ENCODE measurements at places on chromosomes 1 and 21. TPM values are rescaled to one million over a fixed set of nuclear protein-coding genes. Genes with fewer than 3 reads are reported as not detected.

DNA sequence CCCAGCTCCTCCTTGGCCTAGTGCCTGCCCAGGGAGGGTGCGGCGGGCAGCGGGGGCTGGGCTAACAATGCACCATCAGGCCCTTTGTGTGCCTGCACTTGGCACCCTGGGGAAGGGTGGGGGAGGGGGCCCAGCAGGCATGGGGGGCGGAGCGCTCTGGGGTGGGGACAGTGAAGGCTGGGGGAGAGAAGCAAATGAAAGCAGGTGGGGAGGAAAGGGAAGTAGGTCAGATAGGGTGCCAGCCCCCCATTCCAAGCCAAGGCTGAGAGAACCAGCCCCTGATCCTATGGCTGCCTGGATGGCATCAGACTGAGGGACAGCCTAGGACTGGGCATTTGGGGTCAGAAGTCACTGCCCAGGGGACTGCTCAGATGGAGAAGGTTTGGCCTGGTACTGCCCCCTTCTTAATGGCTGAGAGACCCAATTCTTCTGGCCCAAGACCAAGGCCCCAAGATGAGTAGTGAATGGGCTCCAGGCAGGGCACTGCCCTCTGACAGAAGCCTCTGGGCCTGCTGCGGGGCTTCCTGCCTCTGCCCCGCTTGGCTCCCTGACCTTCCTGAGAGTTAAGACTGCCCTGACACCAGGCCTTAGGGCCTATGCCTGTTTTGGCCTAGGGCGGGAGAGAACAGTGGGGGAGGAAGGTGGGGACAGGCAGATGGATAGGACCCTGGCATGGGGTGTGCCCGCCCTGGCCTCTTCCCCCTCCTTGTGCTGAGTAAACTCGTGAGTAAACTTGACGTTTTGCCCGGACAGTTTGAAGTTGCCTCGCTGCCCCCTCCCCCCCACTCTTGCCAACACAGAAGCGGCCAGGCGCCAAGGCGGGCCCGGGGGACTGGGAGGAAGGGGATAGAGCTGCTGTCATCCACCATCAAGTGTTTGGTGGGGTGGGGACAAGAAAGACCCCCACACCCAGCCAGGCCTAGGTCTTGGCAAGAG lies 2.7 kb downstream of the ZBTB7B start:
- DNase-seq: peak; percentile 88

DNA sequence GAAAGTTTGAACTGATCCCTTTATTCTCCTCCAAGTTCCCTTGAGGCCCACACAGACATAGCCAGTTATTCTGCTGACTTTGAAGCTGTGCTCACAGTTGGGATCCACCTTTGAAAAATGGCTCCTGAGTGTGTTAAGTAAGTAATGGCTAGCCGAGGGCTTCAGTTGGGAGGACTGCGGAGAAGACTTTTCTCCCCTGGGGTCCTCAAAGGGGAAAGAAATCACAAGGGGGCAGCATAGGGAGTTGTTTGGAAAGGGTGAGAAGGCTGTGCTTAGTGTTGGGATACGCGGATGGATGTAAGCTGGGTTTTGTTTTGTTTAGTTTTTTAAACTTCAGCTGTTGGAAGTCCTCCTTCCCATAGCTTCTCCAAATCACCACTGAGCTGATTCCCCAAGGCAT lies 8.3 kb downstream of the PGM1 start:
- DNase-seq: no peak

DNA sequence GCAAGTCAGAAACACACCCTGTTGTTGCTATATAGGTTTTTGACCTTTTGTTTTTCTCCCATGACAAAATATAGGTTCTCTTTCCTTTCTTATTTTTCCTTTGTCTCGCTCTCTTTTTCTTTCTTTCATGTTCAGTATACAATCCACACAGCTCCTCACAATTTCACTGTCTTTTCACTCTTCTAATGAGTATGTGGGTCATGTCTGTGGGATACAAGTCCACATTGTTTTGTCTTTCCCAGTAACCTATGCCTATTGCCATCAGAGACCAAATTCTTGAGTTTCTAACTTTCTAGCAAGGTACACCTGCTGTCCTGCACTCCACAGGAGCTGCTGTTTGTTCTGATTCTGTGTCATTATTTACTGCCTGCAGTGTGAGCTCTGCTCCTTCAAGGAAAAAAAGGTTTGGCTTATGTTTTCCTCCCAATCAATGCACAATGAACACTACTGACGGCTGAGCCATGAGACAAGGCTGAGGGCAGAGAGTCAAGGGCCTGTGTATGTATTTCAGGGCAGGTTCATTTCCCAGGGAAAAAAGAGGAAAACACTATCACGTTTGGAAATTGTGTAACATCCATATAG lies 453.8 kb downstream of the NEGR1 start:
- no peak for DNase-seq

- no peak for DNase-seq
These were observed 6.9 kb downstream of the MT1HL1 start for GRCh38 chr1:236997361-236997760.

GRCh38 chr1:114609826-114610225 lies 28.4 kb upstream of the BCAS2 start:
- DNase-seq: no peak

GRCh38 chr1:16139473-16139962 lies 16.4 kb downstream of the EPHA2 start:
- DNase-seq: no peak

DNA sequence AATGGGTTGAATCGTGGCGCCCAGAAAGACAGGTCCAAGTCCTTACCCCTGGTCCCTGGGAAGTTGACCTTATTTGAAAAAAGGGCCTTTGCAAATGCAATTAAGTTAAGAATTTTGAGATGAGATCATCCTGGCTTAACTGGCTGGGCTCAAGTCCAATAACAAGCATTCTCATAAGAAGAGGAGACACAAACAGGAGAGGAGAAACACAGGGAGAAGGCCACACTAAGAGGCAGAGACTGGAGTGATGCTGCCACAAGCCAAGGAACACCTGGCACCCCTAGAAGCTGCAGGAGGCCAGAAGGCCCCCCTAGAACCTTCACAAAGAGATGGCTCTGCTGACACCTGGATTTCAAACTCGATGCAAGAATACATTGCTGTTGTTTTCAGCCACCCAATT lies 44.6 kb downstream of the PDPN start:
- DNase-seq: no peak

- no peak for DNase-seq
These were observed 176.2 kb downstream of the ROR1 start for GRCh38 chr1:63950023-63950422.

DNA sequence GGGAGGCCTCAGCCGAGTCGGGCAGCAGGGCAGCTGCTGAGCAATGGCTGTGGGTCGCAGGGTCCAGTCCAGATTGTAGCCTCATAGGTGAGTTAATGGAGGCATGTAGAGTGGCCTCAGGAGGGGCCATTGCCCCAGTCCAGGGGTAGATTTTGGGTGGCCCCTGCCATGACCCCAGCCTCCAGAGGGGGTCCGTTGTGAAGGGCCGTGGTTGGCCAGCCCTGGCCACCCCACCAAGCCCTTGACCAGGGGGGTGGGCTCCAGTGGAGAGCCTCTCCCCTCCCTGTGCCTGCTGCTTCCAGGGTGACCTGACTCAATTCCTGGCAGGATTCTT lies 26.1 kb downstream of the TRPM2 start:
- no peak for DNase-seq

DNA sequence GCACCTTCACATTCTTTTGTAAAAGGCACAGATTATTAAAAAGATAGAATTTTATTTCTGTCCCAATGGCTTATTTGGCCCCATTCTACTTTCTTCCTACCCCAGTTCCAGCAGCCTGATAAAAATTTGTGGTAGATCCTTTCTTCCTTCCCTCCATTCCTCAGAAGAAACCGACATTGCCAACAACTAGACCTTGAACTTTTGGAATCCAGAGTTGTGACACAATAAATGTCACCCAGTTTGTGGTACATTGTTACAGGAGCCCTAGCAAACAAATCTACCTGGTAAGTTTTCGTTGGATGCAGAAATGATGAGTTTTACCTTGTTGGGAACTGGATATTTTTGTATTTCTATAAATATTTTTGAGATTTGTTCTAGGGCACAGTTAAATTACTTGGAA lies 141.6 kb upstream of the IVNS1ABP start:
- no peak for DNase-seq

DNA sequence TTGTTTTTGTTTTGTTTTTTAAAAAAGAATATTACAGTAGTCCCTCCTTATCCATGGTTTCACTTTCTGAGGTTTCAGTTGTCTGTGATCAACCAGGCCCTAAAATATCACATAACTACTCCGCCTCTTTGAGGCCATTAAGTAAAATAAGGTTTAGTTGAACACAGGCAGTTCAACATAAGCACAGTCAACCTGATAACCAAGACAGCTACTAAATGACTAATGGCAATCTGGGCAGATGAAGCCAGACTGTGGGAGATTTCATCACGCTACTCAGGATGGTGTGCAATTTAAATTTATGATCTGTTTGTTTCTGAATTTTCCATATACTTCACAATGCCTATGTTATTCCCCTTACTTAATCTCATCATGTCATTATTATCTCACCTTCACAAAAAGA lies 30.1 kb downstream of the LDLRAD1 start:
- DNase-seq: no peak

DNA sequence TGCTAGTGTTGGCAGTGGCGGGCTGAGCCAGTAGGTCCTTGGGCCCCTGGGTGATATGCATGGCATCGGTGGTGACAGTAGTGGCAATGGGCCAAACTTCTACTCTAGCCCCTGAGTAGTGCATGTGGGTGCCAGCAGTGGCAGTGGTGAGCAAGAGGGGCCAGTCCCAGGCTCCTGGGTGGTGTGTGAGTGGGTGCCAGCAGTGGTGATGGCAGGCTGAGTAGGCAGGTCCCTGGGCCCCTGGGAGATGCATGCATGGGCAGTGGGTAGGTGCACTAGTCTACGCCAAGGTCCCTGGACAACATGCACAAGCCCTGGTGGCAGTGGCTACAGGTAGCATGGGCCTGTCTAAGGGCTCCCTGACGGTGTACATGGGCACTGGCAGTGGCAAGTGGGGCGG lies 24.6 kb upstream of the TTC22 start:
- DNase-seq: no peak

- DNase-seq: no peak
These were observed 7.3 kb downstream of the HENMT1 start for GRCh38 chr1:108653431-108654105.

GRCh38 chr21:46555225-46555617 lies 49.7 kb downstream of the S100B start:
- DNase-seq: peak; percentile 59

DNA sequence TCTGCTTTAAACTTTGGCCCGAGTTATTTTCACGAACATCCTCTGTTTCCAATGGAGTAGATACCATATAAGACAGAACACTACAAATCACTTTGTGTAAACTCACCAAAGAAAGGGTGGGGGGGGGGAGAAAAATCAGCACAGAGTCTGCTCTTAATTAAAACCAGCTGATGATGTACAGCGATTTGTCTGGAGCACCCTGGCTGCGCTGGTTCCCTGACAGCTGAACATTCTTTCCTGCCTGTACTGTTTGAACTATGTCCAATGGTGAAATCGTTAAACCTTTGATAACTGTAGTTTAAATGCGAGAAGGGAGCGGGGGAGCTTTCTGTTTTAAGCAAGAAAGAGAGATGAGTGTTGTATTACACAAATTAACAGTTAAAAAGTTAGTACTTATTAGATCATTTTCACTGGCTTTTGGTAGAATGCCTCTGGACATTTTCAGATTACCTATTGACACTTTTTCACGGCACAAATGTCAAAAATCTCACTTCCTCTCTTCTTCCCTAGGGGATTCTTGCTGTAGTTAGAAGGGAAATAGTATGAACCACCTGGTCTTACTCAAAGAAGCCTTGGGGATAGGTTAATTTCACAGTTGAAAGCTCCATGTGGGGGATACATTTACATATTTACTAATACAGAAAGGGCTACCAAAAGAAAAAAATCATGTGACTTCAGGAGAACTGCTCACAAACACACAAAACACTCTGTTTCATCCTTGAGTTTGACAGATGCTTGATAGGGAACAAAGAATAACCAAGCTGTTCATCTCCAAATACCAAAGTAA lies 140.2 kb upstream of the RUNX1 start:
- no peak for DNase-seq

DNA sequence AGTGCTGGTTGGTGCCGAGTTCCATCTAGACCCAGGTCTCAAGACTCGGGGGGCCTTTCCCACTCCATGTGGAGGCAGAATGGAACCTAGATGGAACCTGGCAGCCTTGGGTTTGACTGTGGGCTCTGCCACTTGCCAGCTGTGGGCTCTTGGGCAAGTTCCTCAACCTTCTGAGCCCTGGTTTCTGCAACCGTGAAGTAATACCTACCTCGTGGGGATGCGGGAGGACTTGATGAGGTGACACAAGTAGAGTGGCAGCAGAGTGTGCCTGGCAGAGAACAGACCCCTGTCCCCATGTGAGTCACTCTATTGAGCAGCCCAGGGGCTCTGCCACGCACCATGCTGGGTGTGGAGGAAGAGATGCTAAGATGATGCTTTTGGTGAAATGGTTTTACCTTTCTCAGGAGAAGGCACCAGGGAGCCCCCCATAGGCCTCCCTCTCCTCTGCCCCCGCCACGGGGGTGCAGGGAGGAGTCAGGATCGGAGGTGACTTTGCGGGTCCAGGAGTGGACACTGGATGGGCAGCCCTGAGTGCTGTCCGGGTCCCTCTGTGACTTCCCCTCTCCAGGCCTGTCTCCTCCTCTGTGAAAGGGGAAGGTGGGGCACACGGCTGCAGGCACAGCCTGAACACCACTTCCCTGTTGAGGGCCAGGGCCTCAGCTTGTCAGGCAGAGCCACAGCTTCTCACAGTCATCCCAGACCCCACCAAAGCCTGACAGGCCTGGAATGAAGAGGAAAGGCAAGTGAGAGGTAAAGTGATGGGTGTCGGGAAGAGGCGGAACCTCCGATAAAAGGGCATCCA lies 36.7 kb upstream of the EDN2 start:
- no peak for DNase-seq

DNA sequence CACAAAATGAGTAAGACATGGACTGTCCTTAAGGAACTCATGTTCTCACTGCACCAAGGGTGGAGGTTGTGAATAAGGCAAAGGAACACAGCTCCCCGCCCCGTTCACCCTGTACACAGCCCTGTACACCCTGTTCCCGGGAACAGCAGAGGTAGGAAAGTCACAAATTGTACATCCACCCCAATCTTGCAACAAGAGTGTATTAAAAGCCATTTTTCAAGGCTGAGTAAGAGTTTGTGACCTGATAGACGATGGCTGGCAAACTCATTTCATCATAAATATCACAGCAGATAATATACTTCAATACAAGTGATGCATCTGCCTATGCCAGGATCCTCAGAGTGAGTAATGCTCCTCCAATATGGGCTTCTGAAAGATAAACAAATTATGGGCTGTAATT lies 52.5 kb upstream of the CAMK1G start:
- DNase-seq: no peak

- DNase-seq: no peak
These were observed 21.6 kb upstream of the TRAF5 start for GRCh38 chr1:211305044-211305443.

- no peak for DNase-seq
These were observed 63.0 kb downstream of the MEGF6 start for GRCh38 chr1:3548156-3548893.

FCER1A gene
- not detected for total RNA-seq

EPHA2 gene
- total RNA-seq: 14.8 TPM

ZNF326 gene
- total RNA-seq: 19.2 TPM

FNDC10 gene
- total RNA-seq: 5.6 TPM

PIK3CD gene
- 100 TPM for total RNA-seq

SH3BP5L gene
- 30.6 TPM for total RNA-seq

RIPPLY3 gene
- total RNA-seq: not detected

TSACC gene
- total RNA-seq: not detected

ALG6 gene
- 18.3 TPM for total RNA-seq

SLC35F3 gene
- total RNA-seq: 0.44 TPM

HOOK1 gene
- 3.7 TPM for total RNA-seq

CAPZB gene
- total RNA-seq: 302 TPM

LCE6A gene
- total RNA-seq: not detected

ATP1A4 gene
- 2.1 TPM for total RNA-seq
